ENCODE measurements at places on chromosomes 5 and 9. TPM values are rescaled to one million over a fixed set of nuclear protein-coding genes. Genes with fewer than 3 reads are reported as not detected.

GRCh38 chr5:173961418-173961817, 27.6 kb upstream of the C5orf47 start:
- no peaks in the 10 kb centered on the region for H3K27me3 ChIP-seq
- H3K36me3 ChIP-seq: no peaks in the 10 kb centered on the region
- no peak overlapping the region for H3K27ac ChIP-seq
- no peak for DNase-seq
- no peak overlapping the region for H3K4me3 ChIP-seq

DNA sequence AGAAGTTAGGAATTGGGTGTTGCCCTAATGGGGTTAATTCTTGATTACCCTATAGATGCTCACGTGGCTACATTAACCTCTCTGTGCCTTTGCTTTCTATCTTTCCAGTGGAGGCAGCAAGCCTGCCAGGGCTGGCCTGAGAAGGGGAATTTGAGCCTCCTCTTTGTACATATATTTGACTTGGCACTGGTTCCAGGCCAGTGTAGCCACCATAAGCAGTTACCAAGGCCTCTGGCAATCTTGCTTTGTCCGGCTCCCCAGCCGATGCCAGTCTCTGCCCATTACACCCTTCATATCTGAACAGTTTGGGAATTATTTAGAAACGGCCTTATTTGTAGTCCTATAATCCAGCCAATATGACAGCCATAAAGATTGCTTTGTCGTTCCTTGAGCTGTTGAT, 58.6 kb upstream of the PPARGC1B start:
- H3K4me3 ChIP-seq: no peak overlapping the region
- DNase-seq: no peak
- H3K4me1 ChIP-seq: no peaks in the 10 kb centered on the region
- H3K36me3 ChIP-seq: peaks cover 2% of the 10 kb centered on the region
- H3K27me3 ChIP-seq: peaks cover 10% of the 10 kb centered on the region

- H3K36me3 ChIP-seq: no peaks in the 10 kb centered on the region
- no peak overlapping the region for H3K4me3 ChIP-seq
- no peaks in the 10 kb centered on the region for H3K4me1 ChIP-seq
- DNase-seq: no peak
These were observed 193.1 kb downstream of the ICE1 start for GRCh38 chr5:5615569-5615968.

DNA sequence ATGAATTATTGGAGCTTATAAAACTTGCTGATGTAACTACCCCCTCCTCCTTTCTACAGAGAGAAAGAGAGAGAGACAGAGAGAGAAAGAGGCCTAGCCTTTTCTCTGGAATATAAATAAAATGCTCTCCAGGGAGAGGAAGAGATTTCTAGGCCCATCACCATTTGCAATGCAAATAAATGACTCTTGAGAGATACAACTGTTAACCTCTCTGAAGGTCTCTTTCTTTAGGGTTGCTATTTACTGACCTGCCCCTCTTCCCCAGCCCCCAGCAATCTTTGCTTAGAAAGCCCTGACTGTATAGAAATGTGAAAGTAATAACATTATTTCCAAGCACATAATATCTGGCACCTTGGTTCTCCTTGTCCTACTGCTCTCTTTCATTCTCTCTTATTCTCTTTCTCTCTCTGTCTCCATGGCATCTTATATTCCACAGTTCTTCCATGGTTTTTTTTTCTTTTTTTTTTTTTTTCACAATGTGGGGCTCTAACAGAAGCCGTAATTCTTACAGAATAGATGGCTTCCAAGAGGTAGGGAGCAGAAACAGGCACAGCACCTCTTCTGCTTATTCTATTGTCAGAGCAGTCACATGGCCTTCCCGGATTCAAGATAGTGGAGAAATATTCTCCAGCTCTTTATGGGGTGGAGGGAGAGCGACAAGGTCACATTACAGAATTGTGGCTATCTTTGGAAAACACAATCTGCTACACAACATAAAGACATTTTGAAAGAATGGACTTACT, 1087.9 kb upstream of the NUDT12 start:
- no peak overlapping the region for H3K27ac ChIP-seq
- no peak for DNase-seq
- H3K4me3 ChIP-seq: no peak overlapping the region
- H3K4me1 ChIP-seq: peaks cover 15% of the 10 kb centered on the region

DNA sequence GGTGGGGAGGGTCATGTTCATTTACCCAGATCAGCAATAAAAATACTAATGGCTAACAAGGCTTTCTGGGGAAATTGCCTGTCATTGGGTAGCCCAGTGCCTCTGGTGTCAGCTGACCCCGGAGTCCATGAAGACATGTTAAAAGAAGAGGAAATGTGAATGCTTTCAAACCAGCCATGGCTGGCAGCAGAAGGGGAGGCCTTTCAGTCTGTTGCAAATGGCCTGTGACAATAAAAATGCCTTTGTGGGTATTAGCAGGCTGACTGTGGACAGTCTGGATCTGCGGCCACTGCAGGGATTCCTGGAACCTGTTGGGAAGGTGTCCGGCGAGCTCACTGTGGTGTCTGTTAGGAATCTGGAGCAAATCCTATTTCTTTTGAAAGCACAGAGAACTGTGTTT, 7.5 kb downstream of the ABL1 start:
- DNase-seq: no peak
- peaks cover 4% of the 10 kb centered on the region for H3K36me3 ChIP-seq
- H3K4me1 ChIP-seq: peaks cover 64% of the 10 kb centered on the region

DNA sequence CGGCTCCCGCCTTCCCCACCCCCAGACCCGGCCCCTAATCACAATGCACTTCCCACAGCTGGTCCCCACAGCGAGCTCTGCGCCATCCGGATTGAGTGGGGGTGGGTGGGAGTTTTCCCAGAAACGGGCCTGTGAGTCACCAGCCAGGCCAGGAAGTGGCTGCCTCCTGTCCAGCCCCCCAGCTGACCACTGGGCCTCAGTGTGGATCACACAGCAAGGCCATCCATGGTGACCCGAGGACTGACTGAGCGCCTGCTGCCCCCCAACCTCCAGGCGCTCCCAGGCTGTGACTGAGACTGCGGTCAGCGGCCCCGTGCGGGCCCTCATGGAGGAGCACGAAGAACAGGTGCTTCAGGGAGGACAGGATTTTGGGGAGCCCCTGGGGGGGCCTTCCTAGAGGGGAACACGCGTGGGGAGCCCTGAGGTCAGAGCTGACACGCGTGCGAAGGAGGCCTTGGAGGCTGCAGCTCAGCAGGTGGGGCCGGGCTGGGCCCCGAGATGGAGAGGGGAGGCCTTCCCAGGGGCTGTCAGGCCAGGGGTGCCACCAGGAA, 48.3 kb upstream of the EGFL7 start:
- H3K27ac ChIP-seq: no peak overlapping the region
- no peak for DNase-seq
- no peak overlapping the region for H3K4me3 ChIP-seq
- no peaks in the 10 kb centered on the region for H3K36me3 ChIP-seq
- H3K4me1 ChIP-seq: peaks cover 11% of the 10 kb centered on the region

- H3K27ac ChIP-seq: no peak overlapping the region
- H3K4me3 ChIP-seq: no peak overlapping the region
- DNase-seq: no peak
- H3K4me1 ChIP-seq: no peaks in the 10 kb centered on the region
- H3K27me3 ChIP-seq: no peaks in the 10 kb centered on the region
These were observed 144.9 kb downstream of the CDK5RAP2 start for GRCh38 chr9:120435091-120435490.

GRCh38 chr5:14148890-14149671, 5.9 kb downstream of the TRIO start:
- peak overlapping the region; percentile 87 for H3K27ac ChIP-seq
- no peaks in the 10 kb centered on the region for H3K27me3 ChIP-seq
- no peak for DNase-seq

DNA sequence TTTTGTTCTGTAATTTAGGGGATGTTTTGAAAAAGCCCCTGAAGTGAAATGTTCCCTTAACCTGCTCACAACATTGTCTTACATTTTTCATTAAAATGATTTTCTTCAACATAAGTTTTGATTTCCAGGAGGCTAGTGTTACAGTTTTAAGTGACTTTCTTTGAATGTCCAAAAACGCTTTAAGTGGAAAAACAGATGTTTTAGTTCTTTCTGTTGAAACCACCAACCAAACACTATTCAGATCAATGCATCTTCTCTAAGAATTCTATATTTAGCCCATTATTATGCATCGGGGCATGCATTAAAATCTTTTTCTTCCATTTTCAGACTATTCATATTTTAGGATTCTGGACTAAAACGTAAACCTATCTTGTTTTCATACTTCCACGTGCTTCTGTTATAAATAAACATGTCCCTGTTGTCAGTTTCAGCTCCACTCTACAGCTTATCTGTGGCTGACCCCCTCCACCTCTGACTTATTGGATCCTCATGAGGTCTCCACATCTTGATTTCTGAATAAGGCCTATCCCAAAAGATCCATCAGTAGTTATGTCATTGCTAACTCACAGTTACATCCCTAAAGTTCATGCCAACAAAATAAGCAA, 882.3 kb upstream of the SEMA6A start:
- no peaks in the 10 kb centered on the region for H3K4me1 ChIP-seq
- no peak overlapping the region for H3K4me3 ChIP-seq
- no peak for DNase-seq
- H3K36me3 ChIP-seq: no peaks in the 10 kb centered on the region
- H3K27me3 ChIP-seq: no peaks in the 10 kb centered on the region
- no peak overlapping the region for H3K27ac ChIP-seq

DNA sequence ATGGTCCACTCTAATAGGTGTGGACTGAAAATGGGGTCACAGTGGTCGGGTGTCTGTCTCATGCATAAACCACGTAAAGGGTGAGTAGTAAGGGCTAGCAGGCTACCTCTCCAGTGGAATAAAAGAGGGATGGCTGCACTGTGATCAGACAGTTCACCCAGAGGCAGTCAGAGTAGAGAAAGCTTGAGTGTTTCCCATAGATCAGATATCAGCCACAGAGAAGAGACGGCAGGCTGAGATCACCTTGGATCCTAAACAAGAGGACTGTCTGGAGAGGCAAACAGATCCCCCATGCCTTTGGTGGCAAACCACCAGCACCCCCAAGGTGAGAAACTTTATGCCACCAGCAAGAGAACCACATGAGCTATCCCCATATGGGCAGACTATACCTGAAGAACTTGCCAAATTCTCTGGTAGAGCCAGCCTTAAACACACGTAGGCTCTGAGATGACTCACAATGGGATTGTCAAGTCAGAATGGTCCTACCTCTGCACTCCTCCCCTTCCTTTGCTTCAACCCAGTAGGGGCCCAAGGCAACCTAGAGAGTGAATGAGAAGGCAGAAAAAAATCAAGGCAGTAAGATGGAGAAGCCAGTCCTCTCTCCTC, 205.2 kb upstream of the MAP3K1 start:
- no peak for DNase-seq
- H3K4me1 ChIP-seq: peaks cover 7% of the 10 kb centered on the region

GRCh38 chr5:181107699-181108098, 23.3 kb downstream of the OR2V1 start:
- no peaks in the 10 kb centered on the region for H3K4me1 ChIP-seq
- H3K4me3 ChIP-seq: no peak overlapping the region
- no peak for DNase-seq
- H3K27me3 ChIP-seq: peaks cover 88% of the 10 kb centered on the region

DNA sequence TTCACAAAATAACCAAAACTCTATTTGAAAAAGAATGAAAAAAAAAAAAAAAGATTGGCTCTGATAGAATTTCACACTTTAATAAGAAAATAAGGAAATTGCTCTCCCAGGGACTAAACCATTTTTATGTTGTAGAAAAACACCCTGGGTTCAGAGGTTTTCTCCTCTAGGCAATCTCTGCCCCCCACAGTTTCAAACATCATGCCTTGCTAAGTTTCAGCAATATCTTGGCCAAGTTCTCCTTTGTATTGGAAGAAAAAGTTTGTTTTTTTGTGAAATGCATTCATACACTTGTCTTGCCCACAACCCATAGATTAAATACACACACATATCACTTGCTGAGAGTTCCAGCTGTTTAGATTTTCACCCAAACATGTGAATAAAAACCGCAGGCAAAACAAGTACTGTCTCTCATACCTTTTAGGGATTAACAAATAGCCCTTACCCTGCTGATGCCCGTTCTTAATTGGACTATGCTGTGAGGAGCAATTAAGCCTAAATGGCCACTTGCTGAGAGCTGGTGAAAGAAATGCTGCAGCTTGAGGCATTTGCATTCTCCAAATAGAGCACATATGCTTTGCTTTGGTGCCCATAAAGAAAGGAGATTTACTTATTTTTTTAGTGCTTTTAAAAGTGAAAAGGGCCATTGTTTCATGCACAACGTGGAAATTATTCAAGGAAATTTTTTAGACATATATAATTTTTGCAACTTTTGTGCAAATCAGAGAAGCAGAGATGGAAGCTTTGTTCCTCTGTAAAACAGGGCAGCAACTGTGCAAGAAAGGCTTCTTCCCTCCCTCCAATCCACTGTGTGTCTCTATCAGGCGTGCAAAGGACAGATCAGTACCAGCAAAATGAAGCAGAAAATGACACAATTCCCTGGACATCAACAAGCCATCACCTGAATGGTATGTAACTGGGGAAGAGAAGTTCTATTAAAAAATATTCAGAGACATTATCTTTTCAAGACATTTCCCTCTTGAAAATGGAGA, 262.4 kb upstream of the KIF2A start:
- H3K36me3 ChIP-seq: no peaks in the 10 kb centered on the region
- peaks cover 9% of the 10 kb centered on the region for H3K27me3 ChIP-seq
- H3K27ac ChIP-seq: no peak overlapping the region
- no peak for DNase-seq

DNA sequence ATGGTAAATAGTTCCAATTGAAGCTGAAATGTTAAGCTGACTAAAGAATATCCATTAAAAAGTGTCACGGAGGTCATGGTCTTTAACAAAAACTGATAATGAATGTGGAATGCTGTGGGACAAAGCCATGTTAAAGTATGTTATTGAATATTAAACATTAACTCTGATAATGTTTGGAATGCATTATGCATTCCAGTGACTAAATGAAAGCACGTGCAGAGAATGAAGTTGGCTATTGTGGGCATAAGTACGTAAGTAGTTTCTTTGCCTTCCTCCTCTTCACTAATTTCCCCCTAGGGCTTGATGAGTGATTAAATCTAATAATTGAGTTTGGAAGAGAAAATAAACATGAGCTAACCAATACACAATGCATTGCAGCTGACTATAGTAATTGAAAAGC, 640.4 kb upstream of the CDH10 start:
- H3K4me1 ChIP-seq: peaks cover 5% of the 10 kb centered on the region
- no peak overlapping the region for H3K4me3 ChIP-seq
- H3K27ac ChIP-seq: no peak overlapping the region
- H3K27me3 ChIP-seq: no peaks in the 10 kb centered on the region

GRCh38 chr9:116589392-116590354, 97.4 kb upstream of the TRIM32 start:
- no peaks in the 10 kb centered on the region for H3K27me3 ChIP-seq
- no peak overlapping the region for H3K4me3 ChIP-seq
- no peak for DNase-seq
- peaks cover 8% of the 10 kb centered on the region for H3K36me3 ChIP-seq

DNA sequence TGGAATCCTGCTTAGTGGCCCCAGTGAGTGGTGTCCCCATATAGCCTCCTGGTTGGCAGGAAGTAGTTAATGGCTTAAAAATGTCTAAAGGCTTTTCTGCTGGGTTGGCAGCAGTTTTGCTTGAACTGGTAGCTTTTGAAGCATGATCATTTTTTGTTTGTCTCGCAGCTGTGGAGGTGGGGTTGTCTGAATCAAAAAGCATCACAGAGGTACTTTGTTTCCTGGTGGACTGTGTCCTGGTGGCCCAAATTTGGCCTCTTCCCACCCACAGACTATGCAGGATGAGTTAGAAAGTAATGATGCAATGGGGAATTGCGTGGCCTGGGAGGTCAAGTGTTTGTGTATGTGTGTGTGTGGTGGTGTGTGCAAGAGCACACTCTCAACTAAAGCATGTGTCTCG, 322.7 kb downstream of the ARHGEF28 start:
- no peak overlapping the region for H3K27ac ChIP-seq
- no peaks in the 10 kb centered on the region for H3K27me3 ChIP-seq
- peaks cover 5% of the 10 kb centered on the region for H3K36me3 ChIP-seq

Gene LCN1
- not detected for total RNA-seq

Gene SMIM33
- not detected for total RNA-seq

Gene LAMC3
- total RNA-seq: 0.12 TPM

Gene PCDHA11
- total RNA-seq: 10.0 TPM

Gene CCDC180
- total RNA-seq: 12.5 TPM

Gene SOHLH1
- total RNA-seq: not detected
